ENCODE measurements at places on chromosomes 1 and 21. TPM values are rescaled to one million over a fixed set of nuclear protein-coding genes. Genes with fewer than 3 reads are reported as not detected.

GRCh38 chr1:198495631-198496030 is 44.8 kb downstream of the ATP6V1G3 start:
- no peak for DNase-seq

GRCh38 chr1:35864813-35865212 is 18.2 kb upstream of the AGO1 start:
- DNase-seq = no peak

GRCh38 chr21:29232530-29233255 is 66.0 kb upstream of the BACH1 start:
- no peak for DNase-seq

DNA sequence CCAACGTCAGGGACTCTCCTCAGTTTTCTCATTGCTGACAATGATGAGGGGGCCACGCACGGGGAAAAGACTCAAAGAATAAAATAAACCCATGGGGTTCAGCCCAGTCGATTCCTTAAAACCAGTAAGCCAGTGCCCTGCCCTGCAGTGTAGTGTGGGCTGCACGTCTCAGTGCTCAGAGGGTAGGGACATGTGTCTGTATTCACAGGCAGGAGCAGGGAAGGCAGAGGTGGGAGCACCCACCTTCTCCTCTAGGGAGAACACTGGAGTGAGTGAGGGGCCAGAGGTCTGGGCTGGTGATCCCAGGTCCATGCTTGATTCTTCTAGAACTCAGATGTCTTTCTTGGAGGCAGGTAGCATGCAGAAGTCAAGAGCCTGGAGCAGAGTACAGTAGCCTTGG is 303.6 kb downstream of the MATN1 start:
- DNase-seq = no peak

DNA sequence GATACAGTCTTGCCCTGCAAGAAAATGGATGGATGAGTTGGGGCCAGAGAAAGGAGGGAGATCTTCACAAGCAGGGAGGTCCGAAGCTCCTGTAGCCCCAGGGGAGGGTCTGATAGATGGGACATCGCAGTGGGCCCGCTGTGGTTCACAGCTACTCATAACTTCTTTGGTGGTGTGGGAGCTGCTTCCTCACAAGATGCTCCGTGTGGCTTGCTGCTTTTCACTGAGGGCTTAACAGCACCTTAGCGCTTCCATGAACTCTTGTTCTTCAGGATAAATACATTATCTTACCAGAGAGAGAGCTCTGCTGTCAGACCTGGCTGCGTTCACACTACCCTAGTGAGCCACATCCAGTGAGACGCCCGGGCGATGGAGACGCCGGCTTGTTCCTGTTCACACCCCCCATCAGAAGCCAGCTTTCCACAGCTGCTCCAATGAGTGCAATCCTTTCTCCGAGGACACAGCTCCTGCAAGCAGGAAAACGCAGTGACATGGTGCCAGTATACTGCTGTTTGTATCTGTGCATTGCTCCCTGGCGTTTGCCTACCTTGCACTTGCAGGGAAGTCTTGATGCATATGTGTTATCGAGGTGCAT is 599.8 kb downstream of the AJAP1 start:
- no peak for DNase-seq

DNA sequence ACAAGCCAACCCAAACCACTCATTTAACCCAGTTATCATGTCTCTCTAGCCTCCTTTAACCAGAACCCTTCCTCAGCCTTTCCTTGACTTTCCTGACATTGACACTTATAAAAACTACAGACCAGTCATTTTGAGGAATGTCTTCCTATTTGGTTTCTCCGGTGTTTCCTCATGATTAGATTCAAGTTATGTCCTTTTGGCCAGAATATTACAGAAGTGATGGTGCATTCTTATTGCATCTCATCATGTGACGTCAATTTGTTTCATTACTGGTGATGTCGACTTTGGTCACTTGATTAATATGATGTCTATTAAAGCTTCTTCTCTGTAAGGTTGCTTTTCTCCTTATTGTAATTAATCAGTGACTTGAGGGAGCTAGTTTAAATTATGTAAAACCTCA is 6.1 kb upstream of the RCSD1 start:
- no peak for DNase-seq

DNA sequence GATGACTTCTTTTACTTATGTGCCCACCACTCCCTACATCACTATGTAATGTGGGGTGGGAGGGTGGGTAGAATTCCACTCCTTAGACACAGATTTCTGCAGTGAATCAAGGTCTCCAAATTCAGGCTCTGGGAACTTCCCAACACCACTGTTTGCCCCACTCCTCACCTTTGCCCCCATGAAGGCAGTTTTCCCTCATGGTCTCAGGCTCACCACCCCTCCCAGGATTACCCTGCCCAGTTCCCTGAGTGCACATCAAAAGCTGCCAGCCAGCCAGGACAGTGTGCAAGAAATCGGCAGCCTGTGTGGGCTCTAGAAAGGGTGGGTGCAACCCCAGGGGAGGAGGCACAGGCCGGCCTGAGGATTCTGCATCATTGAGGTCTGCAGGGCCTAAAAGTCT is 14.8 kb downstream of the NENF start:
- DNase-seq = no peak

DNA sequence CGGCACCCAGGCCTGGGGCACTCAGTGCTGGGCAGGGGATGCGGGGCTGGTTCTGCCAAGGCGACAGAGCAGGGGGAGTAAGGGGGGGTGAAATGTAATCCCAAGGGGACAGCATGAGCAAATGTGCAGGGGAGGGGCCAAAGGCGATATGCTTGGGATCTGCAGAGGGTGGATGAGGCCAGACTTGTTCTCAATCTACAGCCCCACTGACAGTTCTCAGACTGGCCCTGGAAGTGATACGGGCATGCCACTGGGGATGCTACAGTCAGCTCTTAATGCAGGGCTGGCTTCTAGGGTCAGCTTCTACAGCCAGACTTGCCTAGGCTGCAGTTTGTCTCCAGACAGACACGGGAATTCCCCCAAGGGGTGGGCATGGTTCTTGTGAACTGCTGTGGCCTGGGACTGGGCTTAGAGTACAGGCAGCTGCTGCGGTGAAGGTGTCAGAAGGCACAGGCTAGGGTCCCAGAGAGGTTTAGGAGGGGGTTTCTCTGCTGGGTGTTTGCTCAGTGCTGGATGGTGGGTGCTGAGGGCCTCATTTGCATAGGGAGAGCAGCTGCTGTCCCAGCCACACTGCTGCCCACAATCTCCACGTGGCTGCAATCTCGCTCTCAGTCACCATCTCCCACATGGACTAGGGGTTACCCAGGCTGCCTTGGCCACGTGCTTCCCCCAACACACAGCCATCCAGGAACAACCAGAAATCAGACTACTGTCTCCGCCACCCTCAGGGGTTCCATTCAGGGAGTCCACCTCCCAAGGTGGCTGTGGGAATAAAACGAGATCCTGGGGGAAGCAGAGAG is 190.1 kb downstream of the HIVEP3 start:
- DNase-seq = no peak

DNA sequence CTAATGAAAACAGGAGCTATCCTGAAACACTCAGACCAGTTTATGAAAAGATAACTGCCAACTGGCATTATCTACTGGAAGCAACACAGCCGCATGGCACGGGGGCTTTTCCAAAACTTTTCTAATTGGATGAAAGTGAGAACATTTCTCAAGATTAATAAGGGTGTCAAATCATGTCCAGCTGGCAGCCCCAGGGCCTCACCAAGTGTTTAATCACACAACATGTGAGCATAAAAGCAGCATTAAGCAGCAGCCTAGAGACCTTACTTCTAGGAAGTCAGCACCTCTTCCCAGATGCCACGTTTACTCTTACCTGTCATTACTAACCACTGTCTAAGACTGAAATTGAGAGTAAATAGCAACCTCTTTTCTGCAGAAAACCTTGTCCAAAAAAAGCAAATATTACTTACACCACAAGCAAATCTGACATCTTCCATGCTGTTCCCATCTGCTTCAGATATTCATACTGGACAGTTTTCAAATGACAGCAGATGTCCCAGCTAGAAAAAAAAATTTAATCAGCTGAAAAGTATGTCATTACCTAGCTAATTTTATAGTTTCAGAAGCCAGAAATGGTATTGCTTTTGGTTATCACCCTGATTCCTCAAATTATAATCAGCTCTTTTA is 341.5 kb upstream of the ZP4 start:
- DNase-seq = no peak

- DNase-seq = no peak
Measured at GRCh38 chr1:100517515-100517914, 20.4 kb upstream of the GPR88 start.

DNA sequence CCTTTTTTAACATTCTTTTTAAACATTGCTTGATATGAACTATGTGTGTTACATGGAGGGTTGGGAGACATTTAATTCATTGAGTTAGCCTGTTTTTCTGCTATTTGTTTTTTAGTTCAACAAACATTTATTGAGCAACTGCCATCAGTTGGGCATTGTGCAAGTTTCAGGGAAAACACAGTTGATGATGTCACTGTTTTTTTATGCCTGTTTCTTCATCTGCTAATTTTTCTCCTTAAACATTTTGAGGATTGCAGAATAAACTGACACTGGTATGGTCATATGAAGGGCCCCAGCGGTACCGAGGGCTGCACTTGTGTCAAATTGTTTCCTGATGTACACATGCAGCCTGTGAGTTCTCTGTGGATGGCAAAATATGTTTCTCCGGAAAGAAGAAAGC is 253.0 kb downstream of the FGGY start:
- no peak for DNase-seq

The GCSAML gene
- not detected for total RNA-seq

The DLGAP3 gene
- 0.87 TPM for total RNA-seq

DNA sequence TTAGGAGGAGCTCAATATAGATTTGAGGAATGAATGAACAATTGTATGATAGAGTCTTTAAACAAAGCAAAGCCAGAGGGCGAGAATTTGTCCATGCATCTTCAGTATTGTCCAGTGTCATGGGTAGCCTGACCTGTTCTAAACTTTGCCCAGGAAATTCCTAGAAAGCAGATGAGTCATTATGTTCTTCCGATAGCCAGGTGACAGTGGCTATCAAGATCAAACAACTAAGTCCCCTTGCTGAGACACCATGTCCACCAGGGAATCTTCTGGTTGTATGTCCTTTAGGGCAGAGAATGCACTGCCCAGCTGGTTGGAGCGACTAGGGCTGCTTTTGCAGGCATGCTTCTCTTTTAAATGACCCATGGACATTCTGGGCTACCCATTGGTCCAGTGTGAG is 1.8 kb upstream of the SLC26A9 start:
- DNase-seq = no peak

- no peak for DNase-seq
Measured at GRCh38 chr1:90100566-90100965, 105.7 kb downstream of the ZNF326 start.

The AVPR1B gene
- total RNA-seq = not detected

The AMPD1 gene
- not detected for total RNA-seq

DNA sequence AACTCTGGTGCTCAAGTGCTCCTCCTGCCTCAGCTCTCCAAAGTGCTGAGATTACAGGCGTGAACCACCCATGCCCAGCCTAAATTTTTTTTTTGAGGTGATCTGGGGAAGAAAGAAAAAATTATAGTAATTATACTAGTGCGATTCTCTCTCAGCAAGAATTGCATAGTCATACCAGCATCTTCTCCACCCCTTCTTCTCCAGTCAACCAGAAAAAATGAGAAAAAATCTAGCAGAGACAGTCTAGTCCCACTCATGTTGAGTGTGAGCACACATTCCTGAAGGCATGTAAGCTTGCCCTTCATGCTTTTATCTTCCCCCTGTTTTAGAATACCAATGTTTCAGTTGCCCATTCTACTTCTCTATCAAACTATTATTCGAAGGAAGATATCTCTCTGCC is 207.6 kb downstream of the S1PR1 start:
- no peak for DNase-seq

GRCh38 chr1:219269171-219269570 is 95.5 kb downstream of the LYPLAL1 start:
- no peak for DNase-seq

The TAS1R1 gene
- total RNA-seq = not detected

DNA sequence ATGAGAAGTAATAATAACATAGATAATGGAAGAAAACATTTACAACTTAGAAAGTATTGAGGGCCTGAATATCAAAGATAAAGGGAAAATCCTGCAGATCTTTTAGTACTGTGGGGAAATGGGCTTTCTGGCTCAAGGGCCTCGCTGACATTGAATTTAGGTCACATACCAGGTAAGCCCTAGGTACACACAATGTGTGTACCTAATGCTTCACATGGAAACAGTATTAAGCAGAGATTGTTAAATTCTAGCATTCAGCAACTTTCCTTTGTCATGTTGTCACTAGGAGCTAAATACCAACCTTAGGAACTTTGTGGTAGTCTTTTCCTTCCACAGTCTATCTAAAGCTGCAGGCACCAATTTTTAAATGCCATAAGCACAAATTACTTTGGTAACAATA is 49.7 kb downstream of the ODF2L start:
- no peak for DNase-seq

The CBR3 gene
- total RNA-seq = 1.6 TPM

DNA sequence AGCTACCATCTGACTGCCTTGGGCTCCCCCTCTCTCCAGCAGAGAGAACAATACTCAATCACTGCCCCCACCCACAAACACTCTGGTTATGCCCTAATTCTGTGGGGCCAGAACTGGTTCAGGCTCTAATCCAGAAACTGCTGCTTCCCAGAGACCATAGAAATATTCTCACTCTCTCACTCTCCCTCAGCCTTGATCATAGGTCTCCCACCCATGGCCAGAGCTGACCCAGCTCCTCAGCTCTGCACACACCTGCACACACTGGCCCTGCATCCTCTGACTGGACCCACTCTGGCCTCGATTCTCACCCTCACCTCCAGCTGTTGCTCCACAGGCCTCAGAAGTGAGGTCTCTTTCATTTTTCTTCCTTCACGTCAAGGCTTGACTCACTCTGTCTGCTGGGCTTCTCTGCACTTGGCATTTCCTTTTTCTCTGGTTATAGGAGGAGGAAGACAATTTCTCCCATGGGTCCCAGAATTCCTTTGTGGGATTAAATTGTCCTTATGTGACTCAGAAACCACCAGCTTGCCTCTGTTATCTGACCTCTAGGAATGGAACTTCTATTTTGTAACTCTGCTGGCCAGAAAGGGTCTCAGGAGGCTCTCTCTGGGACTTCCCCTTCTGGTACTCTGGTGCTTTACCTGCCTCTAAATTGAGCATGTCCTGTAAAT is 15.6 kb upstream of the ZMYM6 start:
- no peak for DNase-seq

DNA sequence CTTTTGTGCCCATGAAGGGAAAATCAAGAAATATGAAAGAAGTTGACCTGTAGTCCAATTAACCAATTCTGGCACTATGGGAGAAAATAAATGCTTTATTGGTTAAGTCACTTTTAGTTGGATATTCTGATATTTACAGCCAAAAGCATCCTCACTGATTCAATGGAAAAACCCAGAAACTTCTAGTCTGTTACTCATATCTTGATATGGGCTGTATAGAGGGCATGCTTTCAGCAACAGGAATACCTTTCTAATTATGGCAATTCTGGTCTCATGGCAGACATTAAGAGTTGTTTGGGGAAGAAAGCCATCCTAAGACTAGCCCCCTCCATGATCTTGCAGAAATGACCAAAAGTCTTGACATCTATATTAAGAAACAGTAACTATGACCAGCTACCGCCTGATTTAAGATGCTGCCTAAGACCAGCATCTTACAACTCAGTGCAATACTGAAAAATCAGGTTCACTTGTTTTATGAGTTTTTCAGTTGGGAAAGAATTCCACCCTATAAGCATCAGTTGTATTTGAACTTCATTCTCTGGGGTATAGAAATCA is 91.5 kb upstream of the VAV3 start:
- no peak for DNase-seq
